ENCODE measurements at places on chromosomes 3 and 15.

DNA sequence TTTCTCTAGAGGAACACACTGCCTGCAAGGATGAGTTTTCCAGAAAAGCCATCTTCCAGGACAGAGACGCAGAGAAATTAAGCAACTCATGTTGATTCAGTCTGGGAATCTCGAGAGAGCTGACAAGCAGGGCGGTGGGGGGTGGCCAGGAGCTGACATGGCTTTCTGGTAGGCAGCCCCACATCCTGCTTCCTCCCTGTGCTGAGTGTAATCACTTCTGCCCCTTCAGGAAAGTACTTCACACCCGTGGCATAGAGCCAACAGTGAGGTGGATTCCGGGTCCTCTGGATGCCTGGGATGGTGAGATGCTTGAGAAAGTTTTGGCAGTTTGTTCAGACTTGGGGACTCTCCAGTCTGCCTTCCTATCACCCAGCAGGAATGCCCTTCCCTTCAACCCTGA lies 221.1 kb downstream of the SLCO3A1 start:
- DNase-seq: no peak

GRCh38 chr3:113240841-113241240 lies 29.5 kb downstream of the BOC start:
- DNase-seq: no peak

GRCh38 chr3:36680952-36681351 lies 83.4 kb downstream of the DCLK3 start:
- DNase-seq: no peak

GRCh38 chr3:192750201-192750600 lies 22.9 kb upstream of the FGF12 start:
- no peak for DNase-seq

Data from stimulated activated CD8-positive, alpha-beta memory T cell treated with anti-CD3 and anti-CD28 coated beads, Interleukin-7, amount 100 ng/mL, for 4 hours (primary cell).